ENCODE measurements at places on chromosomes 5 and 9.

DNA sequence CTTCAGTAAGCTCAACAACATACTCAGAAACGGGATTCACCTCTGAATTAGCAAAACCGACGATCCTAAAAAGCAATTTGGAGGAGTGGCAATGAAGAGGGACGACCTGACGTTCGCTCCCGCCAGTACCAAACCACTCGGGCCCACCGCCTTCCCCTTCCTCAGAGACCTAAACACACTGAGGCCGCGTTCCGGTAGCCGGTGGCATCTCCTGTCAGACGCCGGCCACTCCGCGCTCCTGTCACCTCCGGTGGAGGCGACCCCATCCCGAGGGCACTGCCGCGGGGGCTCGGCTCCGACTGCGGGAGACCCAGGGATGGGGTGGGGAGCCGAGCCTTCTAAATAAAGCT lies 617 bp downstream of the PPP6C start:
- DNase-seq, result no peak

DNA sequence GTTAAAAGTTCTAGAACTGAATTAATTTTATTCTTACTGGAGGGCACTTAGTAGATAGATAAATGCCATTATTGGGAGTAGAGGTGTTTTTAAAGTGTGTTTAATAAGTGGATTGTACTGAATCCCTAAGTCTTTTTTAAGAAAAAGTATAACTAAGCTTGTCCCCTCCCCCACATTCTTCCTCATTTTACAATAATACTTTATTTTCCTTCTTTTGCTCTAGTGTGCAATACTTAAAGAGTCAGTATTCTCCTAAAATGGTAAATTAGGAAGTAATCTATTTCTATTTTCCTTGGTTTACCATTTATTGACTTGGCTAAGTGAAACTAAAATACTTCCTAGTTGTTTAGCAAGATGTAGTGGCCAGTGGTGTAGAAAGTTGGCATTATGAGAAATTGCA lies 11.6 kb downstream of the UBLCP1 start:
- no peak for DNase-seq

- DNase-seq, result no peak
These were observed 7.1 kb upstream of the PTGES start for GRCh38 chr9:129759804-129760502.

GRCh38 chr5:13003457-13003856 lies 941.0 kb downstream of the DNAH5 start:
- no peak for DNase-seq

- DNase-seq, result no peak
These were observed 22.4 kb downstream of the UTP15 start for GRCh38 chr5:73587923-73588322.

GRCh38 chr9:113309204-113309813 lies 6.1 kb upstream of the RNF183 start:
- no peak for DNase-seq

DNA sequence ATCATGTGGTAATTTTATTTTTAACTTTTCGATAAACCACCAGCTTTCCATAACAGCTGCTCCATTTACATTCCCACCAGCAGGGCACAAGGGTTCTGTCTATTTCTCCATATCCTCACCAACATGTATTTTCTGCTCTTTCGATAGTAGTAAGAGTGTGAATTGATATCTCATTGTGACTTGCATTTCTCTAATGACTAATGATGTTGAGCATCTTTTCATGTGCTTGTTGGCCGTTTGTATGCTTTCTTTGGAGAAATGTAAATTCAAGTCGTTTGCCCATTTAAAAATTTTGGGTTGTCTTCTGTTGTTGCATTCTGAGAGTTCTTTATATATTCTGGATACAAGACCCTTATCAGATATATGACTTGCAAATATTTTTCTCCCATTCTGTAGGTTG lies 45.9 kb downstream of the PSD2 start:
- DNase-seq, result no peak

- DNase-seq, result no peak
These were observed 196.6 kb downstream of the PAPPA start for GRCh38 chr9:116350213-116350612.

GRCh38 chr9:87884578-87885459 lies 2.1 kb downstream of the SPATA31E1 start:
- DNase-seq, result no peak

GRCh38 chr5:75992753-75993152 lies 90.4 kb upstream of the SV2C start:
- no peak for DNase-seq

- DNase-seq, result no peak
These were observed 57.2 kb downstream of the MAPKAP1 start for GRCh38 chr9:125649826-125650225.

- DNase-seq, result no peak
These were observed 389.6 kb downstream of the KDM4C start for GRCh38 chr9:7147121-7148090.

DNA sequence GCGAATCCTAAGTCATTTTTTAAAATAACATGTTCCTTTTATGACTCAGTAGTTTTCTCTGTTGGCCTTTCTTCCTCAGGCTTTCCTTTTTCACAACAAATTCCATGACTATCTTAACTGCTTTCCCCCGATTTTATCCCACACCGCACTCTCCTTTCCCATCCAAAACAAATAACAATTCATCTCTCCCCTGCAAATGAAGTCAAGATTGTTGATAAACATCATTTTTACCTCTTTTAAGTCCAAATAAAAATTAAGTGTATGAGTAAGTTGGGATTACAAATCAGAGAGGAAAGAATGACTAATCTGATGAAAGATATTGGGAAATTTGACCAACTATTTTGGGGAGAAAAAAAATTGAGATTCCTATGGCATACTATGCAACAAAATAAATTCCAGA lies 47.3 kb downstream of the SEC61B start:
- DNase-seq, result no peak

- DNase-seq, result no peak
These were observed 62.4 kb upstream of the TAS2R1 start for GRCh38 chr5:9692576-9692975.

GRCh38 chr5:56463944-56464571 lies 230.9 kb upstream of the ANKRD55 start:
- DNase-seq, result no peak

- DNase-seq, result no peak
These were observed 66.3 kb upstream of the FUBP3 start for GRCh38 chr9:130513078-130513477.

- no peak for DNase-seq
These were observed 39.9 kb downstream of the RHOBTB3 start for GRCh38 chr5:95770830-95771708.

DNA sequence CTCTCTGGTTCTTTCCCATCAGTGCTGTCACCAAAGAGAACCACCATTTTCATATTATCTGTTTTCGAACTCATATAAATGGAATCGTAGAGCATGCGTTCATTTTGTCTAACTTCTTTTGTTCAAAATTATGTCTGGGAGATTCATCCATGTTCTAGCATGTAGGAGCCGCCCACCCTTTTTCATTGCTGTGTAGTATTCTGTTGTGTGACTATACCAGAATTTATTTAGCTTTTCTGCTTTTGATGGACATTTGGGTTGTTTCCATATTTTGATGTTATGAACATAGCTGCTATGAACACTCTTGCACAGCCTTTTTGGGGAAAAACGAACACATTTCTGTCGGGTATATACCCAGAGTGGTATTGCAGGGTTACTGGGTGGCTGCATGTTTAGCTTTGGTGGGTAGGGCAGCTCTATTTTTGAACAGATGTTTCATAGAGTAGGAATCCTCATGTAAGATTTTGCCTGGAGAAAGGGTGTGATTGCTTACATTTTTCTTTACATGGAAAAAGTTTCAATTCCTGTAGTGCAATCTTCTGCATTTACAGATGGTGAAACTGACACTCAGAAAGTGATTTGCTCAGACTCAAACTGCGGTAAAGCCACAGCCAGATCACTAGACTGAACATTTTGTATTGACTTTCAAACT lies 100.2 kb upstream of the IL12B start:
- no peak for DNase-seq

DNA sequence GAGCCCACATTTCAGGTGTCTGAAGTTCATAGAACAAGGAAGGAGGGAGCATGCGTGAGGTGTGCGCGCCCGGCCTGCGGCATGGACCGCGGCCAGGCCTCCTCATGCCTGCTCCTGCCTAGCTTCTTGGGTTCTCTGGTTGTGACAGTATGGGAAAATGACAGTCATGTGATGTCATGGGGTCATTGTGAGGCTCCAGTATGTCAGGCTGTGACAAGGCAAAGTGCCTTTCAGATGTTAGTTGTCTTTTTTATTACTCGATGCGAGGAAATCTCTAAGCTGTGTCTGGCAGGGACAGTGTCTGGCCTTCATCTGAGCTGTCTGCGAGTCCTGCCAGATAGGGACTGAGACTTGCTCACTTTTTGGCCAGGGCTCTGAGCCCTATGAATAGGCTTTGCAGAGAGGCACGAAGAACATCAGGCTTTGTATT lies 13.3 kb downstream of the UCK1 start:
- no peak for DNase-seq

GRCh38 chr9:2307480-2307879 lies 292.3 kb downstream of the SMARCA2 start:
- DNase-seq, result no peak

GRCh38 chr9:4725706-4726442 lies 15.1 kb downstream of the AK3 start:
- no peak for DNase-seq

- DNase-seq, result no peak
These were observed 12.2 kb downstream of the TAS2R1 start for GRCh38 chr5:9617739-9618504.
